ENCODE measurements at places on chromosomes 5 and 9. TPM values are rescaled to one million over a fixed set of nuclear protein-coding genes. Genes with fewer than 3 reads are reported as not detected.

HDAC3 gene
- 49.8 TPM for total RNA-seq

TAF1L gene
- under 0.01 TPM for total RNA-seq

FOXD4 gene
- total RNA-seq = 0.27 TPM

PCDHA1 gene
- not detected for total RNA-seq

PCDHGB6 gene
- 0.81 TPM for total RNA-seq

PCDHGA12 gene
- 2.2 TPM for total RNA-seq

ADRA1B gene
- total RNA-seq = not detected

ZFP2 gene
- total RNA-seq = 0.27 TPM

IL13 gene
- total RNA-seq = under 0.01 TPM

KIF4B gene
- total RNA-seq = not detected

ELOVL7 gene
- total RNA-seq = 8.1 TPM

CDKN2A gene
- total RNA-seq = 0.27 TPM

STPG3 gene
- 0.54 TPM for total RNA-seq

TAF11L5 gene
- total RNA-seq = not detected

ARL14EPL gene
- not detected for total RNA-seq

FBP2 gene
- total RNA-seq = not detected

WDR38 gene
- not detected for total RNA-seq

CARD9 gene
- 23.4 TPM for total RNA-seq

HARS1 gene
- 41.2 TPM for total RNA-seq

OR13C3 gene
- total RNA-seq = 0.54 TPM

All from hematopoietic multipotent progenitor cell (in vitro differentiated cells).